ENCODE measurements at places on chromosomes 11 and 22.

DNA sequence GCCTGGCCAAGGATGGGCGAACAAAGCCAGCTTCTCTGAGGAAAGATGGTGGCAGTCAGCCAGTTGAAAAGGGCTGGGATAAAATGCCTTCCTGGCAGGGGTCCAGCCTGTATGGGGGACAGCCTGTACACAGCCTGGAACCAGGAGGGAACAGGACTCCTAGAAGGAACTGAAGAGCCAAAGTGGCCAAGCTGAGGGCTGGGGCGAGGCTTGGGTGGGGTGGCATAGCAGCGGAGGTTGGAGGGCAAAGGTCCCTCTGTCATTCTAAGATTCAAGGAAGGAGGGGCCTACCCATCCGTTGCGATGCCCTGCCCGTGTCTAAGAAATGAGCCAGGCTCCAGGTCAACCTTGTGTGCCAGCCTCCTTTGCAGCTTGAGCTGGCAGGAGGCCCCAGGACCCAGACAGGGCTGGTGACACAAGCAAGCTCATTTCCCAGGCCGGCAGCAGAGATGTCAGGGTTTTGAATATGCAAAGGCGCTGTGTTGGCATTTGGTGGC, 22.6 kb downstream of the FADD start:
- no peak for DNase-seq

DNA sequence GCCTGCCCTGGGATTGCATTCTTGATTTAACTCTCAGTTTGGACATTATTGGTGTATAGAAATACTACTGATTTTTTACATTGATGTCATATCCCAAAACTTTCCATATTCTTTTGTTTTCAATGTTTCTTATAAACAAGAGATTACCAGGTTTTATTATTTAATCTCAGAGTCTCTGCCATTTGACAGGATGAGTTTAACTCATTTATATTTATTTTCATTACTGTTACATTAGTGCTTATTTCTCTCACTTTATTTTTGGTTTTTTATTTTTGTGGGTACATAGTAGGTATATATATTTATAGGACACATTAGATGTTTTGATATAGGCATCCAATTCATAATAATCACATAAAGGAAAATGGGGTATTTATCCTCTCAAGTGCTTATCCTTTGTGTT, 9.1 kb upstream of the SCGB1D4 start:
- no peak for DNase-seq

- DNase-seq: no peak
Observed at GRCh38 chr11:47136327-47136726, 40.4 kb downstream of the ARFGAP2 start.

DNA sequence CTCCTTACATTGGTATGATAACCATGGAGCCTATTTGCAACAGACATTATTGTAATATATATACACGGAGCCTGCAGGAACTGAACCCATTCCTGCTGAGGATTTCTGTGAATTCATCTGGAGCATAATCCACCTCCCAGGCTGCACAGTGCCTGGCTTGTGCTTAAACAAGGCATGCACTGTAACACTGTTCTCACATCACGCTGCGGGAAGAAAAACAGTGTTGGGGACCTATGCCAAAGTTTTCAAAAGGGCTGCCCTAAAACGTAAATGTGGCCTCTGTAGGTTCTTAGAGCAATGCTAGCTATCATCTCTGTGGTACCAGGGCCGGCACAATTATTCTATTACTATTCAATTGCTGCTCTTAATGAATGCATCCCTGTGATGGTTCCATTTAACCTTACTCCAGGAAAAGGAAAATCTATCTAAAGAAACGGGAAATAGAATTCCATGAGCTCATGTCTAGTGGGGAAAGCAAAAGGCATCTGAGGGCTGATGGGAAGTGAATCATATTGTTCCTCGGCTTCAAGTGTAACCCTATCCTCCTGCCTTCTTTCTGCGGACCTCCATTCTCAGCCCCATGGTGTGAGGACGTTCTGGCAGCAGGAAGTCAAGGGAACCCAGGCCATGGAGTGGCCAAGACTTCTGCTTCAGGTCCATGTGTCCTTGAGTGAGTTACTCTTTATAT, 525.5 kb downstream of the SOX6 start:
- no peak for DNase-seq

DNA sequence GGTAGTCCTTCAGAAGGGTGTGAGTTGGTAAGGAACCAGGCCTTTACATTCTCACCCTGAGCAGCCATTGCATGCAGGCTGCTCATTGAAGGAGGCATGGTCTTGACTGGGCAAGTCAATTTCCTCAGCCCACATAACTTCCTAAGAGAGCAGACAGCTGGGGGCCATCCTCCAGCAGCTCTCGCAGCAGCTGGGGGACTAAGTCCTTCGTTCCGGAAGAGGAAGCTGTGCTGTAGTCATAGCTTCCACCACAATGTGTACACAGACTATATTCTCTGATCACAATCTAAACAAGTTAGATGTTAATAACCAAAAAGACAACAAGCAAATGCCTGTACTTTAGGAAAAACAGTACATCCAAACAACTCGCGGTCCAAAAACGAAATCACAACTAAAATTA, 30.1 kb upstream of the MPPED1 start:
- DNase-seq: peak; percentile 29

DNA sequence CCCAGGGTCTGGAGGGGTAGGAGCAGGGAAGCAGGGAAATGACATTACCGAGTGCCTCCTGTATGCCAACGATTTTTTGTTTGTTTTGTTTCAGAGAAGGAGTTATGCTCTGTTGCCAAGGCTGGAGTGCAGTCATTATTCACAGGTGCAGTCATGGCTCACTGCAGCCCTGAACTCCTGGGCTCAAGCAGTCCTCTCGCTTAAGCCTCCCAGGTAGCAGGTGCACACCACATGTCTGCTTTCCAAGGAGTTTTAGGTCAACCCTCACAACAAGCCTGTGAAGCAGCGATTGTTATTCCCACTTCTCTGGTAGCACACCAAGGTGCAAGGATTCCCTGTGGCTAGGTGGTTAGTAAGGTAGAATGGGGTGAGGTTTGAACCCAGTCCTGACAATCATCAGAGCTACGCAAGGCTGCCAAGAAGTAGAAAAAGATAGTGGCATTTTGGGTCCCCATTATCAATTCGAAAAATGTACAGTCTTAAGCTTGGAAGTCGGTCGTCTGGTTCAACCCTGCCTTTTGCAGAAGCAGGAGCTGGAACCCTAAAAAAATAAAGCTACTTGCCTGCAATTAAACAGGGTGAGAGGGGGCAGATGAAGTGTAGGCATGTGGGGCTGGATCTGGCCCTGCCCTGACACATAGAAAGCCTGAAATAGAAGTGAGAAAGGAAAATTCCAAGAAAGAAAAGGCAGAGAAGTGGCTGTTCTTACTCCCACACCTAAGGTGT, 9.1 kb downstream of the UCP3 start:
- DNase-seq: no peak

- peak; percentile 28 for DNase-seq
Observed at GRCh38 chr11:96062134-96062533, 138.2 kb upstream of the MTMR2 start.

DNA sequence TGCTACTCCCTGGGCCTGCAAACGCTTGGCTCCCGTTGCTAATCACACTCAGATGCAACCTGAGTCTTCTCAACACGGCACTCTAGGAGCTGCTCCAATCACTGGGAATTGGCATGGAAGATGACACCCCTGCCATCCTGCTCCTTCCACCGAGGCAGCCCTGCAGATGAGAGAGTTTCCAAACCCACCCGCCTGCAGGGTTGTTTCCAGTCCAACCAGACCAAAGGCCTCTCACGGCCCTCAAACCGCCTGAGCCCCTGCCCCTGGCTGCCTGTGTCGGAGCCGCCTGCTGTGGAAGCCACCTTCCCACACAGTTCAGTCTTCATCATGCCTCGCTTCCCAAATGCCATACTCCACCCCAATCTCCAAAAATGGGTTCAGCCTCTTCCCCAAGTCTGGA, 36.8 kb upstream of the TP53I11 start:
- no peak for DNase-seq

GRCh38 chr22:25447067-25447685, 117.3 kb upstream of the GRK3 start:
- DNase-seq: no peak

DNA sequence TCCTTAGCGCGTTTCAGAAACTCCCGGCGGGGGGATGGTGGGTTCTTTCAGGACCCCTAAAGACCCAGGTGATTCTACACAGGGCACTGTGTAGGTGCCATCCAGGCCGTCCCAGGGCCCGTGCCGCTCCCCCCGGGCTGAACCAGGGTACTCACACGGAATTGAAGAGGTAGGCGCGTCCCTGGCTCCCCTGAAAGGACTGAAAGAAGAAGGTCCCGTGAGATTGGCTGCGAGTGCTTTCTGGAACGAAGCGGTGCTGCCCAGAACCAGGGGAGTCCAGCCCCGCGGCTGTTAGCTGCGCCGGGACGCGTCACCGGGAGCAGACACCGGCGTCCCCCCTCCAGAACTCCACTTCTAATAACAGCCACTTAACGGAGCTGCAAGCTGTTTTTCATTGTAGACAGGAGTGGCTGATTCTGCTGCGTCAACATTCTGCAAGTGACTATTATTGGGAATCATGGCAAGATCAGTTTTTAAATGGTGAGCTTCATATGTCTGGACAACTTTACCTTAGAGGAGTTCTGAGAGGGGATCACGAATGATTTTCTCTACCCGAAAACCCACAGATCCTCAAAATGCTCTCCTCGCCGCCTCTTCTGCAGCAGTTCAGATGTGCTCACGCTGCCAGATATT, 31.8 kb downstream of the YPEL1 start:
- no peak for DNase-seq

- no peak for DNase-seq
Observed at GRCh38 chr11:7252683-7253213, 1.0 kb downstream of the SYT9 start.

DNA sequence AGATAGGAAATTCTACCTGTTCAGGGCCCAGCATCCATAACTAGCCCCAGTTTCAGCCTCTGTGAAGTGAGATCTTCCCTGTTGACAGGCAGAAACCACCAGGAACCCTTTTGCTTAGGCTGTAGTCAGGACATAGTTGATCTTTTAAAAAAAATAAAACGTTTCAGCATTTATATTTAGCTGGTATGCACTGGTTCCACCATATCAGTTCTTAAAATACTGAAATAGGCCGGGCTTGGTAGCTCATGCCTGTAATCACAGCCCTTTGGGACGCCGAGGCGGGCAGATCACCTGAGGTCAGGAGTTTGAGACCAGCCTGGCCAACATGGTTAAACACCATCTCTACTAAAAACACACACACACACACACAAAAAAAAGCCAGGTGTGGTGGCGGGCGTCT, 35.3 kb downstream of the GALNT18 start:
- no peak for DNase-seq

GRCh38 chr11:44581246-44581645, 15.8 kb downstream of the CD82 start:
- no peak for DNase-seq

- DNase-seq: peak; percentile 43
Observed at GRCh38 chr11:64234647-64235379, 429 bp downstream of the VEGFB start.

GRCh38 chr11:72218251-72218745, 1.7 kb downstream of the FOLR2 start:
- no peak for DNase-seq

GRCh38 chr11:18721561-18722292, 4.3 kb downstream of the IGSF22 start:
- DNase-seq: peak; percentile 67

GRCh38 chr11:65008016-65008415, 5.9 kb upstream of the ARL2 start:
- no peak for DNase-seq

GRCh38 chr22:17964156-17964555, 60.2 kb downstream of the MICAL3 start:
- no peak for DNase-seq

GRCh38 chr11:1994121-1994520, 3.5 kb downstream of the H19 start:
- no peak for DNase-seq

DNA sequence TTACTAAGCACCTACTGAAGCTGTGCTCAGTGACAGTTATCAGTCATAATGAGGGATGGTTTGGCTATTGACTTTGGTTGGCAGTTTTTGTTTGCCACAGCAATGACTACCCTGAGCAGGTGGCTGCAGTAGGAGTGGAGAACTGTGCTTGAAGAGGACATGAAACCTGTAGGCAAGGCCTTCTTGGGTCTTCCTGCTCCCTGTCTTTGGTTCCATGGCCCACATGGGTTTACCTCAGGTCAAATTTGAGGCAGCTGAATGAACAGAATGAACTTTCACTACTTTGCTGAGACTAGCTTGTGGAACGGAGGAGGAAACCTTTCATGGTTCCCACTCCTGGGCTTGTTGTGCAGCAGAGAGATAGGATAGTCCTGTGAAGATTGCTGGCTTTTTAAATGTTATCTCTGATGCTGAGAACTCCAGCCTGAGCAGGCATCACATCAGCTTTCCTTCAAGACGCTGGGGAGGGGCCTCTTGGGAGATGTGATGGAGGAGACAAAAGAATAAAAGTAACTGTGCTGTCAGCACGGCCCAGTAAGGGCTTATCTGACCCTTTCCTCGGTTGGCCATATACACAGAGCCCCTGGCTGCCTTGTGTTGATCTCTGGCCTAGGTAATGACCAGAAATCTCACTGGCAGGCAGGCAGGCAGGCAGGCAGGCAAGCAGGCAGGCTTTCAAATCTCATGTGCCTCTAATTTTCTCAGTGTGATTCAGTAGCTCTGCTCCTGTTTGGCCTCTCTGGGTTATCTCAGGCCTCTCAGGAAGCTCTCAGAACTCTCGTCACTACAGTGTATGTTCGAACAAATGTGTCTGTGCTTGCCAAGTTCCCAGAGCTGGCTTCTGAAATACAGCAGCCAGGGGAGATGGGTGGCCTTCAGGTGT, 12.0 kb downstream of the STIM1 start:
- DNase-seq: no peak

DNA sequence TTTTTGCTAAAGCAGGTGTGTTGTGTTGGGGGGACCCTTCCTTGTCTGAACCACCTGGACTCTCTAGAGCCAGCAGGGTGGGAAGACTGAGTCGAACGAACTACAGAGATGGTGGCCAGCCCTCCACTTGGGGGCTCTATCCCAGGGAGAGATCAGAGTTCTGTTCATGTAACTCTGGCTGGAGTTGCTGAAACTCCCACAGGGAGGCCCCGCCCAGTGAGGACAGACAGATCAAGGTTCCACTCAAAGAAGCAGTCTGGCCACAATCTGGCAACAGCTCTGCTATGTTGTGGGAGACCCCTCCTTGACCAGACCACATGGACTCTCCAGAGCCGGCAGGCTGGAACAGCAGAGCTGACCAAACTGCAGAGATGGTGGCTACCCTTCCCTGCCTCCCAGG, 20.2 kb upstream of the OR5AK2 start:
- no peak for DNase-seq

DNA sequence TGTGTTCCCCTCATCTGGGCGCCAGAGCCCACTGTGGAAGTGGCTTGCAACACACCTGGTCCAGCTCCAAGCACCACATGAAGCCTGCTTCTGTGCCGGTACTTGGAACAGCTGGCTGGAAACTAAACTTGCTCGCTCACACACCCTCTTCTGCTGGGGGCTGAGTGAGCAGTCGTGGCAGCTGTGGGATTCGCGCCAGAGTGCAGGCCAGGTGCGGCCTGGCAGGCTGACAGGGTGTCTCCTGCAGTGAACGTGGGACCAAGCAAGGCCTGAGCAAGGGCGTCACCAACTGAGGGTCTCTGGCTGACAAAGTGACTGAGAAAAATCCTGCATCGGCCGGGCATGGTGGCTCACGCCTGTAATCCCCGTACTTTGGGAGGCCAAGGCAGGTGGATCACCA, 15.2 kb downstream of the SMC1B start:
- DNase-seq: no peak

Measured in suppressor macrophage treated with lipopolysaccharide for 4 hours (primary cell).